NCI-H82 (cell line): ENCODE measurements at places on chromosomes 3 and 15.

DNA sequence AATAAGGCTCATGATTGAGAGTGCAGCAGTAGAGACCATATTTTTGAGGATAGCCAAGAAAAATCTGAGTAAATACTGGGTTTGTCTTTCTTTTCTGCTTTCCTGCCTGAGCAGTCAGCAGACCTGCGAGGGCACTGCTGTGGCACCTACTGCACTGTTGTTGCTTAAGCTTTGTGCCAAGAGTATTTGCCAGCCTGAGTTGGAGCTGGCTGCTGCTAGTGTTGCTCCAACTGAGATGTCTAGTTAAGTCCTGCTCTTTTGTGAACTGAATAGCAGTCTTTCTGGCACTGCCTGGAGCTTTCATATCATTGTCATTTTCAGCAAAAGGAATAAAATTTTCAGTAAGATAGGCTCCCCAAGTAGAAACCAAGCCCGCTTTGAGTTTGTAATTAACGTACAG lies 214.5 kb upstream of the P2RY1 start:
- DNase-seq = no peak

DNA sequence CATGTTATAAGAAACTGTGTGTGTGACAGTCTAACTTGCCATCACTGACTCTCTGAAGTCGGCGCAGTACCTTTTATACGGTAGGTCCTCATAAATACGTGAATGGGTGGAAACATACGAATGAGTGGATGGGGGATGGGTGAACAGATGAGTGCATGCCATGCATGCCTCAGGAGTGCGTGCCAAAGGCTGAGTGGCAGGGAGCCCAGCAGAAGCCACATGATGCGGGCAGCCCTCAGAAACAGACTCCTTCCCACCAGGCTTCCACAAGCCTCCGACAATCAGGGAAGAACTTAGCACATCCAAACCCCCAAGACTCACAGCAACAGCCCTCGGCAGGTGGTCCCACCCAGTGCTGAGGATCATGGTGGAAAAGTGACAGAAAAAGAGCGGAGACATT lies 16.7 kb downstream of the HCN4 start:
- no peak for DNase-seq

DNA sequence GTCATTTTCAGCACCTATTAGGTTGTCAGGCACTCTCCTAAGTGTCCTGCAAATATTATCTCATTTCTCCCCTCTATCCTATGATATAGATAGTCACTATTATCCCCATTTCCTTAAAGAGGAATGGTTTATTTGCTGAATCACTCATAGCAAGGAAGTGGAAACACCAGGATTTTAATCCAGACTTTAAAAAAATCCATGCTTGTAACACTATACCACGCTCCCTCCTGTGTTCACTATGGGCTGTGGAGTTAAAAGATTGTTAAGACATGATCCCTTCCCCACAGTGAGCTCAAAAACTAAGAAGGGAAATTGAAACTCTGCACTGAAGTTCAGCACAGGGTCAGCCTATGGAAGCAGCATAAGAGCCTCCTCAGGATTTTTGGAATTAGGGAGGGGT lies 60.2 kb downstream of the TMEM39A start:
- DNase-seq = peak; percentile 25

GRCh38 chr3:73072634-73073033 lies 11.2 kb downstream of the EBLN2 start:
- peak; percentile 46 for DNase-seq

- no peak for DNase-seq
Observed at GRCh38 chr3:173846584-173846983, 449.0 kb downstream of the NLGN1 start.

- peak; percentile 29 for DNase-seq
Observed at GRCh38 chr15:57528940-57529565, 62.7 kb upstream of the MYZAP start.

DNA sequence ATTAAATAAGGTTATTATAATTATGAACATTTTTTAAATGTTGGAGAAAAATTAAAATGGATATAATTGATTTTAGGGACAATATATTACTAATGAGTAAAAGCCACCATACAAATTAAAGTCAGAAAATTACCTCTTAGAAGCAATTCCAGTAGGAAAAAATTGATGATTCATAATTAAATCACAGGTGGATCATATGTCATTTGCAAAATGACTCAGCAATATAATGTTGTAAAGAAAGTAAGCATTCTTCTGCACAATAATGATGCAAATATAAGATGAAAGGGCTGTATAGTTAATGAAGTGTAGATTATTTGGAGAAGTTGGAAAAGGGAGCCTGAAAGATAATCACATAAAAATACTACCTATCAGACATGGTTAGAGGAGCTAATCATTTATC lies 25.8 kb downstream of the ZPLD1 start:
- DNase-seq = no peak

GRCh38 chr3:197550489-197550888 lies 5.3 kb downstream of the BDH1 start:
- DNase-seq = no peak

- no peak for DNase-seq
Observed at GRCh38 chr3:14238356-14238755, 59.7 kb downstream of the LSM3 start.

- no peak for DNase-seq
Observed at GRCh38 chr3:77283108-77283507, 243.2 kb downstream of the ROBO2 start.

DNA sequence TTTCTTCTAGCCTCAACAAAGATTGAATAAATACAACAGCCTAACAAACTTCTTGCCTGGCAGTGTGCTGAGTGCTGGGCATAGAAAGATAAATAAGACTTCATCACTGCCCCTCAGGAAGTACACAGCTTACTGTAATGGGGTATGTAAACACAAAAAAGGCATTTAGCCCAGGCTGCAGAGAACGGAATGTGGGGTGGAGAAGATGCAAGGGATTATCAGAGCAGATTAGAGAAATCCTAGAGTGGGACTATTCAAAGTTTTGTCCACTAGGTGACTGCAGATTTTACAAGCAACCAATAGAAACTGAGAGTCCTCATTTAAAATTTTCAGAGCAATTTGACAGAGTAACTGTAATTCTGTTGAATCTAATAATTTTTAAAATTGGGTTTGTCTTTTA lies 35.4 kb upstream of the TSC22D2 start:
- DNase-seq = peak; percentile 54

DNA sequence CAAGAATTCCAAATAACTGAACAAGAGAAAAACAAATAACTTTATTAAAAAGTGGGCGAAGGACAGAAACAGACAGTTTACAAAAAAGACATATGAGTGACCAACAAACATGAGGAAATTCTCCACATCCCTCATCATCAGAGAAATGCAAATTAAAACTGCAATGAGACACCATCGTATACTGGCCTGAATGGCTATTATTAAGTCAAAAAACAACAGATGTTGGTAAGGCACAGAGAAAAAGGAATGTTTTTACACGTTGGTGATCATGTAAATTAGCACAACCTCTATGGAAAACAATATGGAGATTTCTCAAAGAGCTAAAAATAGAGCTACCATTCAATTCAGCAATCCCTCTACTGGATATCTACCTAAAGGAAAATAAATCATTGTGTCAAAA lies 1260.4 kb upstream of the ALCAM start:
- DNase-seq = no peak

- no peak for DNase-seq
Observed at GRCh38 chr15:37586976-37587375, 347.5 kb upstream of the TMCO5A start.

- DNase-seq = no peak
Observed at GRCh38 chr3:20060974-20061685, 20.9 kb downstream of the KAT2B start.

DNA sequence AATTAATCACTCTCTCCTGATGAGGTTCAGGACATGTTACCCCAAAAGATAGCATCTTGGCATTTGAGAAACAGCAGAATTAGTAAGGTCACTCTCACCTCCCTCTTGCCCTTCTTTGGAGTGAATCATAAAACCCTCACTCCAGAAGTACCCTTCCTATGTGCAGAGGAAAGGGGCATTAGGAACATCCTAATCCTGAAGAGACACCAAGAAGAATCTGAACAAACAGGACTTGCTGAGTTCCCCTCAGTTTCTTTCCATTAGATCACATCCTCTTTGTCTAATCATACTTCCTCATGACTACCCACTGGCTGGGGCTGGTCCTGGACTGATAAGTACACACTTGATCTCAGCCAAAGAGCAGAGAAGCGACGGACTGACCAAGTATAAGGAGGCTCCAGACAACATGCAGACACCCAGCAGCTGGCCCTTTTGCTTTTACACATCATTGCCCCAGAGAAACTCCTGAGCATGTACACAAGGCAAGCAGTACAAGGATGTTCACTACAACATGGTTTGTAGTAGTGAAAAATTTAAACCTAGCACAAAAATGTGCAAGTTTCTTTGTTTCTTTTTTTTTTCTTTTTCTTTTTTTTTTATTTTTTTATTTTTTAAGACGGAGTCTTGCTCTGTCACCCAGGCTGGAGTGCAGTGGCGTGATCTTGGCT lies 15.0 kb upstream of the TM6SF1 start:
- peak; percentile 17 for DNase-seq
